NCI-H1417 (cell line): ENCODE measurements at places on chromosomes 7 and 10.

- no peak for DNase-seq
Measured at GRCh38 chr7:93943816-93944540, 22.4 kb downstream of the GNG11 start.

- DNase-seq = no peak
Measured at GRCh38 chr7:38448054-38448453, 174.6 kb upstream of the TARP start.

- peak; percentile 78 for DNase-seq
Measured at GRCh38 chr10:70053218-70053840, 683 bp downstream of the MACROH2A2 start.

GRCh38 chr7:135769005-135769802 lies 20.6 kb upstream of the FAM180A start:
- DNase-seq = no peak

GRCh38 chr10:119871881-119872609 lies 598 bp downstream of the MCMBP start:
- peak; percentile 72 for DNase-seq

DNA sequence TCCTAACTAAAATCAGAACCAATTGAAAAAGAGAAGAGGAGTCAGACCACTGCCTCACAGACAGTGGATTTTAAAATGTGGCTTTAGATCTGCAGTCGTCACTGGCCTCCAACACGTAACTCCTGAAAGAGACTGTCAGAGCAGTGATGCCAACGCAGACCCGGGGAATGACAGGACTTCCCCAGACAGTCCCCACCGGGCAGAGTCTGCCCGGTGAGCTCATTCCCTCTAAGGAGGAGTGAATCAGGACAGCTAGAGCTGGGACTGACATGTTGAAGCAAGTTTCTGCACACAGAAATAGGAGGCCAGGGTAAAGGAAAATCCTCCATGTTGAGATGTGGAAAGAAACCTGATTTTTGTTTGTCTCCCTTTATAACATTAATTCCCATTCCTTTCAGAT lies 105.0 kb downstream of the TES start:
- no peak for DNase-seq

- DNase-seq = no peak
Measured at GRCh38 chr10:49241385-49241784, 53.2 kb upstream of the TMEM273 start.
